Stimulated activated CD4-positive, alpha-beta T cell treated with anti-CD3 and anti-CD28 coated beads, Interleukin-2, amount 100 ng/mL, for 24 hours (primary cell): ENCODE measurements at places on chromosomes 13 and 19.
A peak's percentile ranks its signal among the peaks of the same experiment; 100 is the strongest.

DNA sequence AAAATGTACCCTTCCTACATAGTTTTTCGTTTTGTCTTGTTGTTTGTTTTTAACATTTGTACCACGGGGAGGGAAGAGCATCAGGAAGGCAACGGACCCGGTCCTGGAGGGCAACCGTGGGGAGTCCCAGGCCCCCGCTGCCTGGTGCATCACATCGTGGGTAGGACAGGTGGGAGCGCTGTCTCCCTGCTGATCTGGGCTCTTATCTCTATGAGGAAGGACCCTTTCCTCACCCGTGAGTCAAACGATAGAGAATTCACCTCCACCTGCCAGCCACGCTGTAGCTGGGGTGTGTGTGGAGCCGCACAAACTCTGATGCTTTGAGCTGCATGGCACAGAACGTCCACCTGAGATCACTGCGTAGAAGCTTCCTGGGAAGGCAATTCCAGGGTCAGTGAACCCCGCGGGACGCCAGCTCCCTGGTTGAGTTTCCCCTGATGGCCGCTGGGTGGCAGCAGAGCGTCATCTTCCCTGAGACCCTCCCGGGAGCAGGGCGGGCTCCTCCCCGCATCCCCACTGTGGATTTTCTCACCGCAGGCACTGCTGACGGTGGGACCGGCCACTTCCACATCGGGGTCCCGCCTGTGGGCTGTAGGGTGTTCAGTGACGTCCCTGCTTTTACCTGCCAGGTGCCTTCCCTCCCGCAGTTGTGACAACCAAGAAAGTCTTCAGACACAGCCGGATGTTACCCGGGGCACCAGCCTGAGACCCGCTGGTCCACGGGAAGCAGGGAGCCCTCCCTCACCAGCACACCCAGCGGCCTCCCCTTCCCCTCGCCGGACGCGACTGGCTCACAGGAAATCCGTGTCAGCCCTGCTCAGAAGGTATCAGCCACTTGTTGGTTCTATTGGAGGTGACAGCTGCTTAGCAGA, 54.7 kb downstream of the ZNF787 start:
- DNase-seq: peak; percentile 71

DNA sequence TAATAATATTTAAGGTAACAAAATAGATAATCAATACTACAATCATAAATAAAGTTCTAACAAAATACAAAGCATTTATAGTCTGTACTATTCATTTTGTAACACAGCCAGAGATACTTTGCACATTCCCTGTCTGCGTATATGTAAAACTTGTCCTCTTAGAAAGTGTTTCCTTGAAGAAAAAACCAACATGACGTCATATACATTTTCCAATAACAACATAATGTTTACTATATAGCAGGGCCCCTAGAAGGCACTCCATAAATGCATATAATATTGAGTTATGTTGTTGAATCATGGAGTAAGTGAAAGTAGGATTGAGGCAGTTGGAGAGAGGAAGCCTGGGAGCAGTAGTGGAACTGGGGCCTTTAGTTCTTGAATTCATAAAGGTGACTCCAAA, 371.4 kb upstream of the HTR2A start:
- no peak for DNase-seq

DNA sequence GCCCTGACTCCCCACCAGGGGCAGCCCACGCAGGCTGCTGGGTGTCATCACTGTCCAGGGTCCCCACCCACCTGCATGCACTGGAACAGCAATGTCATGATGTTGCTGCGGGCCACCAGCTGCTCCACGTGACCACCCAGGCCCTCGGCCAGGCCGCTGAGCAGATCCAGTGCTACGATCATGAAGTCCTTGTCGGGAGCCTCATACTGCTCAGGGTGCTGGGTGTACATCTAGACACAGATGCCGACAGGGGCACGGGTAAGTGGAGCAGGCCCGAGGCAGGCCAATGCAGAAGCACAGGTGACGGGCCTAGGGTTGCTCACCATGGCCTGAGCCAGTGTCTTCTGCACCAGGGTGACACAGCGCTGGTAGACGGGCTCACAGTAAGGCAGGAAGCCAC, 8.7 kb upstream of the FBXW9 start:
- DNase-seq: no peak

GRCh38 chr19:29965492-29965891, 23.5 kb downstream of the URI1 start:
- no peak for DNase-seq

GRCh38 chr19:5877427-5877826, 7.1 kb upstream of the FUT5 start:
- no peak for DNase-seq

GRCh38 chr19:52946322-52947310, 16.1 kb downstream of the ZNF816 start:
- peak; percentile 2 for DNase-seq

DNA sequence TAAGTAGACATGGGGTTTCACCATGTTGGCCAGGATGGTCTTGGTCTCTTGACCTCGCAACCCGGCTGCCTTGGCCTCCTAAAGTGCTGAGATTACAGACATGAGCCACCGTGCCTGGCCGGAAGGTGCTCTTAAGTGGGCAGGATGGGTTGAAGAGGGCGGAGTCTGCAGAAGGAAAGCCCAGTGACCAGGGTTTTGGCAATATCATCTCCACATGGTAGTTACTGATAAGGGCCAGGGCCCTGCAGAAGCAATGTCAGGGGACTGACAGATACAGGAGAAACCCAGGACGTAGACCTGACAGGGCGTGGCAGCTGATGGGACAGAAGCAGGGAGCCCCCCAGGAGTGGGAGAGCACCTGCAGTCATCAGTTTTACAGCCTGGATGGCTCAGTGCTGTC, 45.7 kb upstream of the RNF113B start:
- DNase-seq: no peak

GRCh38 chr13:33640832-33641231, 177.1 kb upstream of the RFC3 start:
- no peak for DNase-seq

DNA sequence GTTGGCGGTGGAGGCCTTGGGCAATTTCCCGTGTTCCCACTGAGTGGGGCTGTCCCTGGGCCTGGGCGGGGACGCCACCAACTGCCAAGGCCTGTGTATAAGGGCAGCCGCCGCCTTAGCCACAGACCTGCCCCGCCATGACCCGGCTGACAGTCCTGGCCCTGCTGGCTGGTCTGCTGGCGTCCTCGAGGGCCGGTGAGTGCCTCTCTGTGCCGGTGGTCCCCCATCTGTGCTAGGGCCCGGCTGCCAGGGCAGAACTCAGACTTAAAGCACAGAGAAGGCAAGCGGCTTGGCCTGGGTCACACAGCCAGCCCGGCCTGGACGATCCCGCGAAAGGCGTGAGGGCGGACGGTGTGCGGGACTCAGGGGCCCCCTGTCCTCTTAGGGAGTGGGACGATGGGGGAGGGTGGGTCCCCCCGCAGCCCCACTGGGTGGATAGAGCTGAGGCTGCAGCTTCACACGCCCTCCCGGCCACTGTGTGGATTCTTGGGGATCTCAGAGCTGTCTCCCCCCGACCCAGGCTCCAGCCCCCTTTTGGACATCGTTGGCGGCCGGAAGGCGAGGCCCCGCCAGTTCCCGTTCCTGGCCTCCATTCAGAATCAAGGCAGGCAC, at the start of gene AZU1:
Gene AZU1 (plus strand): TSS at position 128 of the 612 bp plus-strand sequence. CDS start 10 bp downstream, at position 138.
- DNase-seq: no peak

DNA sequence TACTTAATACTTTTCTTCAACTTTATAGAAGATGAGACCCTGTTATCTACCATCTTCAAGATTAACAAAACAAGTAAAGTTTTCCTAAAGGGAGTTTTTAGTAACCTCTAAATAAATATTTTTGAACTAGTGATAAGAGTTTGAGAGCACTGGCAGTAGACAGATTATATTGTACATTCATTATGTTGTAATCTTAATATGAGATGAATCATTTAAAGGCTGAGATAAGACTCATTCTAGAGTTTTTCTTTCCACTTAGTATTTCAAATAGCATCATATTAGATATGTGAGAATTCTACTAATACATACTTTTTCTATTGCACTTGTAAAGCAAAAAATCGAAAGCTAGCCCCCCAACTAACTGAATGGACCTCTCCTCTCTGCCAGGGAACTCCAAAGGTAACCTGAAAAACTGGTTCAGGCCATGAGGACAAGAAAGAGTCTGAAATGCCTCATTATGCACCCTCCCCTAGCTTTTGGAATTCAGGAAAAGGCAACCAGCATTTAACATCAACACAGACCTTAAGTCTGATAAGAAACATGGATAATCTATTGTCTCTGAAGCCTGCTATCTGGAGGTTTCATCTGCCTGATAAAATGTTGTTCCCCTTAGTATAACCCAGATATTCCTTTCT, 875.4 kb upstream of the SLC10A2 start:
- no peak for DNase-seq

- DNase-seq: no peak
These were observed 767 bp upstream of the GPR18 start for GRCh38 chr13:99258946-99259345.

GRCh38 chr19:30229525-30230174, 142.5 kb upstream of the ZNF536 start:
- no peak for DNase-seq

DNA sequence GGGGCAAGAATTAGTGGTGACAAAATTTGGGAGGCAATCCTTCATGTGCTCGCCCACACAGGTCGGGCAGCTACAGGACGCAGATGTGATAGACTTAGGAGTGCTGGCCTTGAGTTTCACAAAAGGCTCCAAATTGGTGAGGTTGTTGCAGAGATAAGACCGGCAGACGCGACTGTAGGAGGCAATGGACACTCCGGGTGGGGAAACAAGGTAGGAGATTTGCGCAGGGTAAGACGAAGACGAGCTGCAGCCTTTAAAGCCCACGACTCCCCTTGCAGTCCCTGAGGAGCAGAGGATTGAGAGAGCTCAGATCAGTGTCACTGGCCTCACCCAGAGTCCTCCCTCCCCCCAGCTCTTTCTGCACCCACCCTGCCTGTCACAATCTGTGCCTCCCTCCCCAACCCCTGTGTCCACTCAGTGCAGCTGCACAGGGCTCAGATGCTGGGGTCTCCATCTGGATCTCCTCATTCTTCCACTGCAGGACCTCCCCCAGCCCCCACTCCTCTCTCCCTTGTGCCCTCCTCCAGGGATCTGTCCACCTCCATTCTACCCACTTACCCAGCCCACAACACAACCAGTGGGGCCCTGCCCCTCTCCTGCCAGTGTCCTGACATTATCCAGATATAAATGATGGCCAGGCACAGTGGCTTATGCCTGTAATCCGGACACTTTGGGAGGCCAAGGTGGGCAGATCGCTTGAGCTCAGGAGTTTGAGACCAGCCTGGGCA, 6.3 kb downstream of the LYPD4 start:
- no peak for DNase-seq

DNA sequence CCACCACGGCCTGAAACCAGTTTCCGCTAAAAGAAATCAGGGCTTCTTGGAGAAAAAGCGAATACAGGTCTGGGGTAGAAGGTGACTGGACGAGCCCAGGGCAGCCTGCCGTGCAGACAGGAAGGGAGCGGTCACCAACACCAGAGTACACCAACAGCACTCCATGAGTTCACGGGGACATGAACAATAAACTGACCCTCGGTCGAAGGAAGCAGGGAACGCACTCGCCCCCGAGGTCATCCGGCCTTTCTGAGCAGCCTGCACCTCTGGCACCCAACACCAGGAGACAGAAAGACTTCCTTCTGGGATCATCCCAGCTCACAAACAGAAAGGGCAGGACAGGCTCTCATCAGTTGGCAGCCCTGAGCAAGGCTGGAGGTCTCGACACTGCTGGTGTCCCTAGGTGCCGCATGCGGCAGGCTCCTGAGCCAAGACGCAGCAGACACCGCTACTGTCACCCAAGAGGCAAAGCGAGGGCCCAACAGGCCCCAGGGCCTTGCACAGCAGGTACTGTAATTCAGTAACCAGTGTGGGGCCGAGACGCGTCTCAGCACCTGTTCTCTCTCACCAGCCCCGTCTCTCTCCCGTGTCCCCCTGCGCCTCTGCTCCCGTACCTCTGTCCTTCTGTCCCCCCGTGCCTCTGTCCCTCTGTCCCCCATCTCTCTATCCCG, 18.0 kb downstream of the DCUN1D2 start:
- no peak for DNase-seq

- DNase-seq: no peak
These were observed 174.5 kb downstream of the USP12 start for GRCh38 chr13:26996965-26997752.

DNA sequence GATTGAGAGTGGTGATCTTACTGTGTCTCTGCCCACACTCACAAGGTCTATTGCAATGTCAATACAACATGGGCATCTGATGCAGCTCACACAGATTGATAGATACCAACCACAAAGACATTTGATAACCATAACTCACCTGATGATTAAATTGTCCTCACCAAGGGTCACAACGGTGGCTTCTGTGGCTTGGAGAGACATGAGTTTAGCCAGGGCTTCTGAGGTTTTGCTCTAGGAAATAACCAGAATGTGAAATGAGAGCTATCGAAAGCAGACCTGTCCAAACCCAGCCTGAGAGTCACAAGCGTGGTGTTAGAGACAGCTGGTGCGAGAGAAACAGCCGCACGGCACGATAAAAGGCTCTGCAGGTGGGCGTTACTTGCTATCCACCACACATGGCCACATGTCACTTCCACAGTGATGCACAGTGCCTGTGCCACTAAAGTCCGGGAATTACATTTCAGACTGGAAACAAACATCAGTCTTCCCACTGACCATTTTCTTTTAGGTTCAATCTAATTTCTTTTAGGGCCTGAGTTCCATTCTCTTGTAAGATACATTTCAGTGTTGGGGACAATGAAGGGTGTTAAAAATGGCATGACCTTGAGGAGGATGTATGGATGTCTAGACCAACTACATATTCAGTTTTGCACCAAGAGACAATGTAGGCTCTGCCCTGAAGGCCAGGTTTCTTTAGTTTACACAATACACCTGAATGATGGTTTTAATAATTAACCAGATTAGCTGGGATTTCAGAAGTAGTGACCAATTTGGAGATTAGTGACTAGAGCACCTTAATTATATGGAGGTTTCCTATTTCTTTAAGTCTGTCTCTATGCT, 53.7 kb downstream of the ATP7B start:
- no peak for DNase-seq

- DNase-seq: no peak
These were observed 23.4 kb downstream of the MED26 start for GRCh38 chr19:16604615-16605014.

GRCh38 chr13:51122868-51123566, 11.9 kb upstream of the C13orf42 start:
- peak; percentile 32 for DNase-seq

DNA sequence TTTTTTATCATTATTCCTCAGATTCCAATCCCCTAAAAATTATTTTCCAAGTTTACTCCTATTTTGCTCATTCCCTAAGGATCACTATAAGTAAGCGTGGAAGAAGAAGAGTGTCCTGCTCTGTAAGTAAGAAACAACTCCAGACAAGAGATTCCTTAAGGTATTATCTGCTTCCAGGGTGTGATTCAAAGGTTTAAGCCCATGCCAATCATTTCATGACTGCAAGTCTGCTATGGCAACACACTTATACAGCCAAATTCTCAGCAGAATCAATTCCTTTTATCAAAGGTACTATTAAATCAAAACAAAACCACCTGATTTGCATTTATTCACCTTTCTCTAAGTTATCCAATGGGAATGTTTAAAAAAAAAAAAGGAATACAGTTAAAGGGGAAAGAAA, 43.7 kb downstream of the FOXO1 start:
- DNase-seq: no peak

DNA sequence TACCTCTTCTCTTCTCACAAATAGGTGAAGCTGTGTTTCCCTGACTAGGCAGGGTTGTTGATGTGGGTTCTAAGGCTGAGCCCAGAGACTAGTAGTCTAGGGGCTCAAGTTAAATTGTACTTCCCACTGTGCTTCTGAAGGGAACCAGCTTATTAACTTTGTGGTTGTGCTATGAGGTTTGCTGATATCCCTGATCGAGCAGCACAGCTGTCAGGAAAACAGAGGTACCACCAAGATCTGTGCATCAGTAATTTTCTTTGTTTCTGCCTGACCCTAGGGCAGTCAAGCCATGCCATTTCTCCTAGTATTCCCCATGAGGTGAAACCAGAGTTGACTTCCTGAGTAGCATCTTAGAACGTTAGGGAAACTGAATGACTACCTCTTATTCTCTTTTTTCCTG, 853.8 kb upstream of the MIR17HG start:
- no peak for DNase-seq
